ENCODE measurements at places on chromosomes 4 and X. TPM values are rescaled to one million over a fixed set of nuclear protein-coding genes. Genes with fewer than 3 reads are reported as not detected.

UGT2B10 gene
- not detected for total RNA-seq

C4orf51 gene
- total RNA-seq = not detected

ADH1B gene
- not detected for total RNA-seq

DNA sequence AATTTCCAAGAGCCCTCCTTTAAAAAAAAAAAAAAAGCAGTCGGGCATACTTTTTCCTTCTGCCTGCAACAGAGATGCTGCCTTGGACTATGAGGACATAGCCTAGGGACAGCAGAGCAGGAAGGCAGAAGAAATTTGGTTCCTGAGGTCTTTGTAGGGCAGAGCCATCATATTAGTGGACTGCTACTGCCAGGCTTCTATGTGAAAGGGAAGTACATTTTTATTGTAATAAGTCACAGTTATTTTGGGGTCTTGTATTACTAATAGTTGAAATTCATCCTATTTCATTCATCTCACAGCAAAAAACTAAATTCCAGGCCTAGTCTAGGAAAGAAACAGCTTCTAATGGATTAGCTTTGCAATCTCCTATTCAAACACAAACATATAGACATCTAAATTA lies 211.2 kb downstream of the NSUN7 start:
- no peak for DNase-seq
- H3K27ac ChIP-seq = no peak overlapping the region
- no peak overlapping the region for H3K4me3 ChIP-seq
- no peaks in the 10 kb centered on the region for H3K4me1 ChIP-seq

- peaks cover 5% of the 10 kb centered on the region for H3K4me1 ChIP-seq
- no peaks in the 10 kb centered on the region for H3K27me3 ChIP-seq
- no peaks in the 10 kb centered on the region for H3K36me3 ChIP-seq
- no peak overlapping the region for H3K4me3 ChIP-seq
- DNase-seq = no peak
Measured at GRCh38 chrX:13364230-13364857, 44.5 kb upstream of the ATXN3L start.

Measured in activated CD4-positive, alpha-beta memory T cell treated with anti-CD3 and anti-CD28 coated beads, Interleukin-2, amount 10 ng/mL, durations not matched to agents 7 days and 5 days (primary cell).